HEK293T (cell line): ENCODE measurements at places on chromosomes 7 and 10.
A peak's percentile ranks its signal among the peaks of the same experiment; 100 is the strongest.

- DNase-seq: no peak
Observed at GRCh38 chr10:132630666-132631337, 93.2 kb downstream of the INPP5A start.

DNA sequence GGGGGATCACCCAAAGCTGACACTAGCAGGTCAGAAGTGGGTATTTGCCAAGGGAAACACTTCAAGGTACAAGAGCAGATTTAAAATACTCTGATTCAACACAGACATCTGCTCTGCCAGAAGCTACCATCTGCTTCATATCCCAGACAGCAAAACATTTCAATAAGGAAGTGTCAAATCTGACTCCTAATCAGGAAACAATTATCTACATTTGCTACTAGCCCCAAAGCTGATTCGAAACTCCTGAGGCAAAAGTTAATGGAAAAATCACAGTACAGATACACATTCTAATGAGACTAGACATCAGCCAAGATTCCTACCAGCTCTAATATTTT, 48.9 kb downstream of the PARD3 start:
- no peak for DNase-seq

DNA sequence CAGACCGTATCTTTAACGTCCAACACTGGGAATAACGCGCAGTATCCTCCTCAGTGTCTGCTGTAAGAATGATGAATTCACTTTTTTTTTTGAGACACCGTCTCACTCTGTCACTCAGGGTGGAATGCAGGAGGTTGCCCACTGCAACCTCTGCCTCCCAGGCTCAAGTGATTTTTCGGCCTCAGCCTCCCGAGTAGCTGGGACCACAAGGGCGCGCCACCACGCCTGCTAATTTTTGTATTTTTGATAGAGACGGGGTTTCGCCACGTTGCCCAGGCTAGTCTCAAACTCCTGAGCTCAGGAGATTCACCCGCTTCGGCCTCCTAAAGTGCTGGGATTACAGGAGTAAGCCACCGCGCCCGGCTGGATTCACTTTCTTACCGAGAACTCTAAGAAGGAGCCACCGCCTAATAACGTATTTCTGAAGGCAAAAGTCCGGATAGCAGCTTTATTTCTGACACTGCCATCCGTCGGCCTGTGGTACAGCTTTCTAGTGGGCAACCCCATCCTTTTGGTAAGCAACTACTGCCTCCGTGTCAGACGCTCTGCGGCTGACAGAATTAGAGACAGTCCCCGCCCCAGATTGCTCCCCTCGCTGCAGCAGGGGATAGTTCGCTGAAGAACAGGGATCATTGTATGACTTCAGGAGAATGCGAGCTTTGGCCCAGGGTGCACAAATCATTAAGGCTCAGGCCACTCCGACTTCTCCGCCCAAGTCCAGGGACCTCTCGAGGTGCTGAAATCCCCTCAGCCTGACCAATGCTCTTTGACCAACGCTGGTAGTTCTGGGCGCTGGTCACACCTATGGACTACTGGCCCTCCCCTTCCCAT, 662 bp downstream of the POLR3A start:
- no peak for DNase-seq

GRCh38 chr7:97973206-97973658, 16.8 kb downstream of the OCM2 start:
- DNase-seq: peak; percentile 6

DNA sequence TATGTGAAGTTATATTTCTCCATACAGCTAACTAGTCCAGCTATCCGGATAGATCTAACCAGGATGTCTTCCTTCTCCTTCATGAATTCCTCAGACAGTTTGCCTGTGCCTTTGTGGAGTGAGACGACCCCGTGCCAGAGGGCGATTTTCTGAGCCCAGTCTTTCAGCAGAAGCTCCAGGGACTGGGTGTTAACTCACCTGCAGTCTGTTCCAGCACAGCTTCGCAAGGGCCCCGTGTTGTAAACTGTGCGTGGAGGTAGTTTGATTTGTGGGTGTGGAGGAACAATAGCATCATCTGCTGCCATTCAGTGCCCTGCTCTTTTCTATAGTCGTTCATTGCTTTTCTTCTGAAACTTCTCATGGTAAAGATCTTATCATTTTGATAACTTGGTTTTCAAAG, 103.8 kb downstream of the INPP5A start:
- no peak for DNase-seq

- no peak for DNase-seq
Observed at GRCh38 chr7:35905555-35905954, 104.7 kb downstream of the SEPTIN7 start.

DNA sequence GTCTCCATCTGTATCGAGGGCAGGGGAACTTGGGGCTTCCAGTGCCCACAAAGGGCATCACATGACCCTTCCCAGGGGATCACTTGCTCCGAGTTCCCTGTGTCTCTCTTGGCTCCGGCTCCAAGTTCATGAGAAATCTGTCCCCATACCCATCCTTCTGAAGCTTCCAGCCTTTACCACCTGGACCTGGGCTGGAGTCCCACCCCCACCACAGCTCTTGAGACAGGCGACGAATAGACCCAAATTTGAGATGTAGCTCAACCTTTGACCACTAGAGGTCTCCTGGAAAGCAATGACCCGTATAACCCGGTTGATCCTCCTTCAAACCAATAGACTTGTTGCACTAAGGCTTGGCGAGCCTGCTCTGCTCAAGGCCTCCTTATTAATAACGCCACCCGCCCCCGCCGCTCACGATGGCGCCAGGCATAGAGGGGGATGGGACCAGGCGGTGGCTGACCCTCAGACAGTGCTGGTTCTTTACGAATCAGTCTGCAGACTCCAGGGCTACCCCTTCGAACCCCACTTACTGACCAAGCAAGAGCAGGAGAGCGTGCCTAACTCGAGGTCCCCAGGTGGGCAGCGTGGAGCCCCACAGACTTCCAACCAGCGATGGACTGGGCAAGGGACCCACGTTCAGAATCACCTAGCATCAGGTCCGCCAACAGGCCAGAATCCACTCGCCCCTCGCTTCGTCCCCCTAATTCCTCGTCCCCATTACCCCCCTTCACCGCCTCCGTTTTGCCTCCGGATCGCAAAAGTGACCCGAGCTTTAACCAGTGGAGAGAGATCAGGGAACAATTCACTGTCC, 4.4 kb upstream of the ARID5B start:
- DNase-seq: peak; percentile 71

- DNase-seq: no peak
Observed at GRCh38 chr10:117350909-117351308, 24.3 kb downstream of the PDZD8 start.

DNA sequence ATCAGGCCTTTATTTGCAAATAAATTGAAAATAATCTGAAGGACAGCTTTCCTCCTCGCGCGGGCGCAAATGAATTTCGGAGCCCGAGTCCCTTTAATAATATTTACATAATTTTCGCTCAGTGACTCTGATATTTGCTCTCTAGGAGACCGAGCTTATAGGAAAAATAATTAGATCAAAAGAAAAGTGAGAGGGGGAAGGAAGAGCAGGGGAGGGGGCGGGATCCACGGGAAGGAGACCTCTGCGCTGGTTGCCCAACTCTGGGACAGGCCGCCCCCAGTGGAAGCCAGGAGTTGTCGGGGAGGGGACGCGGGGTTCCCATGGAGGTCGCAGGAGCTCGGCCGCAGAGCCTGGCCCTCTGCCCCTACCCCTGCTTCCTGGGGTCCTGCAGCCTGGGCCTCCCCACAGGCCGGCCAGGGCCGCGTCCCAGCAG, 5.8 kb downstream of the UNCX start:
- DNase-seq: no peak

DNA sequence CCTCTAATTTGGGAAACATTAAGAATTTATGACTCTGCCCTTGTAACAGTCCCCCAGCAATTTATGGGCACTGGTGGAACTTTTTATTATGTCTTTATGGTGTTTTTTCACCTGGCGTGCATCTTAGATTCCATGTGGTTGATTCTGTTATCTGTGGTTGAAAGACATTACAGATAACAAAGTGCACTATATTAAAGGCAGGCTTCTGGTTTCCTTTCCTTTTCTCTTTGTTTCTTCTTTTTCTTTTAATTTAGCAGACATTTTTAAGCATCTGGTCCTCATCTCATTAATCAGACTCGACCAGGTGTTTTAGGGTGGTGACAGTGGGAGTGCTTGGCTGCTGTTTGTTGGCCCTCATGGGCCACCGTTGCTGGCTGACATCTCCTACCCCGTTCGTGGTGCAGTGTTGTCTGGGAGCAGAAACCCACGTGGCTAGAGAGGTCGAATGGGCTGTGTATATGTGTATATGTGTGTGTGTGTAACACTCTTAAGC, 77.4 kb downstream of the LRMDA start:
- peak; percentile 58 for DNase-seq

- no peak for DNase-seq
Observed at GRCh38 chr10:63430999-63431356, 34.8 kb downstream of the JMJD1C start.

DNA sequence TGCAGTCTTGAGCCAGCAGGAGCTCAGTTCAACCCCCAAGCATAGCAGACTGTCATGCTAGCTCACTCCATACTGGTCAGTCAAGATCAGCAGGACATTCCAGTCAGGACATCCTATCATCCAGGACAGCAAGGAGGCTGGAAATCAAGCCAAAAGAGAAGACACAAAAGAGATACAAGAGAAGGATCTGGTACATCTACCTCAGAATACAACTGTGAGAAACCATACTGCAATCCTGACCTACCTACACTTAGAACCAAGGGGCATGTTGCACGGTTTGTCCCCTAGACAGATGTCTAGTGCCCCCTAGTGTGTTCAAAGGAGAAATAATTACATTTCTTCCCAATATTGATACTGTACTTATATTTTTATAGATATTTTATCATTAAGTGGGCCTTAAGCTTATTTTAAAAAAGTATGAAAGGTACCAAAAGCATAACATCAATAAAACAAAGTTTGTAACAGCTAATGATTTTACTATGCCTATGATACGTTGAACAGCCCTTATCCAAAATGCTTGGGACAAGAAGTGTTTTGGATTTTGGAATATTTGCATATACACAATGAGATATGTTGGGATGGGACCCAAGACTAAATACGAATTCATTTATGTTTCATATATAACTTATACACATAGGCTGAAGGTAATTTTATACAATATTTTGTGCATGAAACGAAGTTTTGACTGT, 26.7 kb downstream of the ERCC6 start:
- DNase-seq: peak; percentile 40

- DNase-seq: no peak
Observed at GRCh38 chr10:60495338-60496055, 105.8 kb upstream of the ANK3 start.

DNA sequence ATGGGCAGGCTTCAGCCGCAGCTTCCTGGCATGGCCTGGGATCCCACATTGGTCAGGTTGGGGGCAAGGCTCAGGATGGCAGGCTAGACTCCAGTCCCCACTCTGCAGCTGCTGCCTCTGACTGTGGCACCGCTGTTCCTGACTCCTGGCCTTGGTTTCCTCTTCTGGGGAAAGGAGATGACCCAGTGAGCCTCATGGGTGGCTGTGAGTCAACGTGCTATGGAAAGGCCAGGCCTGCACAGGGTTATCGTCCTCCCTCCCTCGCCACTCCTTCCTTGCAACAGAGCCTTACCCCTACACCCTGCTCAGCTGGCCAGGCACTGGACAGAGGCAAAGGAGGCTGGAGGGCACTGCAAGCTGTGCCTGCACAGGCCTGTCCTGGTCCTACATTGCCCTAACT, 36.1 kb upstream of the CHST15 start:
- DNase-seq: no peak

GRCh38 chr7:117188949-117189592, 133.8 kb downstream of the WNT2 start:
- no peak for DNase-seq

DNA sequence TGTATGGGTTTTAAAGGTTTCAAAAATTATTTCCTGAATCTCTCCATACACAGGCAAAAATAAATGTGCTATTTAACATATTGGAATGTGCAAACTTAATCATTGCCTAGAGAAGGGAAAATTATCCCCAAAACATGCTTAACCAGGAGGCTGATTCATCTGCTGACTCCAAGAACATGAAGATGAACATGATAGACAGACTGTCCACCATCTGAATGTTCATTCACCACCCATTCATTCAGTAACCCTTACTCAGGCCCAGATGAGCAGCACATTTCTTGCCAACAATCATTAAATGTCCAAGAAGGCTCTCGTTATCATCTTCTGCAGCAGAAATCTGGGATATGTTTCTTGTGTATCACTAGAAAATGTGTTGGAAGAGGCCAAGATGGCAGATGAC, 110.6 kb downstream of the PPP1R9A start:
- DNase-seq: no peak

GRCh38 chr7:93117852-93118530, at the start of gene SAMD9:
SAMD9 (minus strand) TSS chr7:93117979; CDS start chr7:93106097, 11,882 bp downstream.
- DNase-seq: peak; percentile 46

- no peak for DNase-seq
Observed at GRCh38 chr10:14371581-14371980, 40.9 kb upstream of the FRMD4A start.

- DNase-seq: no peak
Observed at GRCh38 chr10:30207485-30208052, 141.5 kb downstream of the MTPAP start.

DNA sequence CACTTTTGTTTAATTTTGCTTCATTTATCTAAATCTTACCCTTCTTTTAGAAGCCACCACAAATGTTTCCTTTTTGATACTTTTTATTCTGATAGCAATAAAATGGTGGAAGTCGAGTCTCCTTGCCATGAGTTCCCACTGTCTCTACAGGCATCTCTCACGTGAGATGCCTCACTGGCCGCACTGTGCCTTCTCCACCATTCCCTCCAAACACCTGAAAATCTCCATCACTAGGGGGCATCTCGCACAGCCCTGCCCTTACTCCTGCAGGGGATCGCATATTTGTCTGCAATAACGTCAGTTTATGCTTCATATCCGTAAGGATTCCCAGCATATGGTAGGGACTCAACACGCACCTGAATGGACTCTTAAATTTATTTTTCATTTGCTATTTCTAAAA, 56.3 kb upstream of the NCAPG2 start:
- no peak for DNase-seq

DNA sequence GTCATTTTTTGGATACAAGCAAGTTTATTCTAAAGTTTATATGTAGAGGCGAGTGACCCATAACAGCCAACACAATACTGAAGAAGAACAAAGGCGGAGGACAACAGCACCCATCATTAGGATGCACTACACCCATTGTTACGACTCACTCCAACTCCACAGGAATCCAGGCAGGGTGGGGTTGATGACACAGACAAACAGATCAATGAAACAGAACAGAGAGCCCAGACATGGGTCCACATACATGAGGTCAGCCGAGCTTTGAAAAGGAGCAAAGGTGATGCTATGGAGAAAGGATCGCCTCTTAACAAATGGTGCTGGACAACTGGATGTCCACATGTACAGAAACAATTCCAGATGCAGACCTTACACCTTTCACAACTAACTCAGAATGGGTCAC, 426.4 kb downstream of the PTPRN2 start:
- DNase-seq: no peak

DNA sequence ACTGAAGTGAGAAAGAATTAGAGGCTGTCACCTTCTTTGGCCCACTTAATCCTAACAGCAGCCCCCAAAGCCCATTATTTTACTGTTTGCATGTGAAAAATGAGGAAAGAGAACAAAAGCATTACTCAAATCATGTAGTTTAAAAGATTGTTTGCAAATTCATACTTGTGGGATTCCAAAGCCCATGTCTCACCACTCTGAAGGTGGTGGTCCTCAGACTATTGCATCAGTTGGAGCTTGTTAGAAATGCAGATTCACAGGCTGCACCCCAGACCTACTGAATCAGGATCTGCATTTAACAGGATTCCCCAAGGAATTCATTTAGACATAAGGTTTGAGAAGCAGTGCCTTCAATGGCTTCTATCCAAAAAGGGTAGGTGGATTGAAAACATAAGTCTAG, 93.7 kb upstream of the PDE1C start:
- no peak for DNase-seq
